ENCODE measurements at places on chromosomes 3 and 15.
A peak's percentile ranks its signal among the peaks of the same experiment; 100 is the strongest.

GRCh38 chr3:98563661-98564281 lies 29.6 kb downstream of the CPOX start:
- DNase-seq: peak; percentile 66

DNA sequence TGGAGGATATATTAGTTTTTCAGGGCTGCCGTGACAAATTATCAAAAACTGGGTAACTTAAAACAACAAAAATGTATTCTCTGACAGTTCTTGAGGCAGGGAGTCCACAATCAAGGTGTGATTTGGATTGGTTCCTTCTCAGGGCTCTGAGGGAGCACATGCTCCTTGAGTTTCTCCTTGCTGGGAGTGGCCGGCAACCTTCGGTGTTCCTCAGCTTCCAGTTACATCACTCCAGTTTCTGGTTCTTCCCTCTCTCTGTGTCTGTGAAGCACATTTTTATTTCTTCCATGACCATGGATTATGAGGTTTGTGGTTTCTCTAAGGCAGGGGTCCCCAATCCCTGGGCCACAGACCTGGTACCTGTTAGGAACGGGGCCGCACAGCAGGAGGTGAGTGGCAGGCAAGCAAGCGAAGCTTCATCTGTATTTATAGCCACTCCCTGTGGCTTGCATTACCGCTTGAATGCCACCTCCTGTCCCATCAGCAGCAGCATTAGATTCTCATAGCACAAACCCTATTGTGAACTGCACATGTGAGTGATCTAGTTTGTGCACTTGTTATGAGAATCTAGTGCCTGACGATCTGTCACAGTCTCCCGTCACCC lies 24.3 kb downstream of the LRRC28 start:
- DNase-seq: no peak

- no peak for DNase-seq
These were observed 34.6 kb downstream of the GASK1A start for GRCh38 chr3:43013743-43014155.

DNA sequence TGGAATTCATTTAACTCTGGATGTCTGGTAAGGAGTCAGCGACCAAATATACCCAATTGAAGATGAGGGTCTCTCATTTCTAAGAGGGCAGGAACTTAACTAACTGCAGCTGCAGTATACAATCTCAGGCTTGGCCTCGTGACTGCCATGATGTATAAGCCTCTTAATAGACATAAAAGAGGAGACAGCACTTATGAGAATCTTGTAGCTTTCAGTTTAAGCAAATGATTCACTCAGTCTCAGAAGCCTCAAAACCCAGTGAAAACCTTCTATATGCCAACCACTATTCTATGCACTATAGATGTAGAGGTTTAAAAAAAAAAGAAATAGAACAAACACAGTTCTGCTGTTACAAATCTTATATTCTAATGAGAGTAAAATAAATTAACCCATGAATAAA lies 513.9 kb downstream of the TBL1XR1 start:
- DNase-seq: no peak

- DNase-seq: no peak
These were observed 2.0 kb upstream of the TMED3 start for GRCh38 chr15:79308874-79309273.

GRCh38 chr3:136437043-136437442 lies 186.9 kb downstream of the PCCB start:
- no peak for DNase-seq

GRCh38 chr15:56035166-56035565 lies 41.8 kb upstream of the NEDD4 start:
- no peak for DNase-seq

GRCh38 chr15:95106801-95107200 lies 875.4 kb downstream of the MCTP2 start:
- DNase-seq: no peak

DNA sequence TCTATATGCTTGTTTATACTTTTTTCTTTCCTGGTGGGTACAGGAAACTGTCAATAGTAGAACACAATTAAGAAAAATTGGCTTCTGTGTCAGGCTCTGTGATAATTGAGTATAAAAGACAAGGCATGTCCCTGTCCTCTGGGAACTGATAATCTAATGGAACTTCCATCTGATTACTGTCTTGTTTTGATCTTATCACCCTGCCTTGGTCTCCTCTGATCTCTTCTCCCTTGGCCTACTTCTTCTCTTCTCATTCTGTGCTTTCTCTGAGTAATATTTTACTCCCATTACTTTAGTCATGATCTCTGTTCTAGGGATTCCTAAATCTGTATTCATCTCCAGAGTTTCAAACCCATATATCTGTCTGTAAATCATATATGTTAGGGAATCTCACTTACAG lies 14.6 kb downstream of the UBE2Q2 start:
- DNase-seq: no peak

- no peak for DNase-seq
These were observed 343.0 kb upstream of the THRB start for GRCh38 chr3:24837601-24838000.

- DNase-seq: peak; percentile 91
These were observed 92.8 kb upstream of the UBE2E1 start for GRCh38 chr3:23712656-23713559.

DNA sequence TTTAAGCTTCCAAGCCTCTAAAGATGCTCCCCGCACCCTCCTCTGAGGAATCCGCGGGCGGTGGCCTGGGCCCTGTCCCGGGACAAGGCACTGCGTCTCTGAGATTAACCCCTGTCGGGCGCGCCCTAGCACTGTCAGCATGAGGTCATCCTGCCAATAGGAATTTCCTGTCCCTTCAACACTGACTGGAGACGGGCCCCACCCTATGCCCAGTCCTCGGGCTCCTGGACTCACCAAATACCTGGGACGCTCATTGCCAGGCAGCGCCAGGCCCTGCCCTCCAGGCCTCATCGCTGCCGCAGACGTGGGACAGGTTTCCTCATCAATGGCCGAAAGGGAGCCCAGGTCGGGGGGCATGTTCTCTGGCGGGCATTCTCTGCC lies 67.6 kb upstream of the SH3GL3 start:
- no peak for DNase-seq

DNA sequence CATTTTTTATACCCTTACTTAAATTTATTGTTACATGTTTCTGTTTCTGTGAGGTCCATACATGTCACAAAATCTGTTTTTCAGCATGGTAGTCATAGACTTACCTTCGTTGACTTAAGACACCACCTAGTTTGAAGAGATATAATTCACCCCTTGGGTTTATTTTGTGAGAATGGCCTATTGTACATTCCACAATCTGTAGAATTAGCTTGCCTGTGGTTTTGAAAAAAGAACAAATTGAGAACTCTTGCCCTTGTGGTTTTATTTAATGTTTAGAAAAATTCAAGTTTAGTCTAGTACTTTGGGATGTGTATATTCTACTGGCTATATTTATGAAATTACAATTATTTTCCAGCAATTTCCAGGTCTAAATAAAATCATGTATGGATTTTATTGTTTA lies 31.6 kb downstream of the FILIP1L start:
- no peak for DNase-seq

GRCh38 chr15:57171426-57171825 lies 204.9 kb upstream of the CGNL1 start:
- DNase-seq: no peak

- no peak for DNase-seq
These were observed 6.2 kb upstream of the RAB6B start for GRCh38 chr3:133901847-133902246.

DNA sequence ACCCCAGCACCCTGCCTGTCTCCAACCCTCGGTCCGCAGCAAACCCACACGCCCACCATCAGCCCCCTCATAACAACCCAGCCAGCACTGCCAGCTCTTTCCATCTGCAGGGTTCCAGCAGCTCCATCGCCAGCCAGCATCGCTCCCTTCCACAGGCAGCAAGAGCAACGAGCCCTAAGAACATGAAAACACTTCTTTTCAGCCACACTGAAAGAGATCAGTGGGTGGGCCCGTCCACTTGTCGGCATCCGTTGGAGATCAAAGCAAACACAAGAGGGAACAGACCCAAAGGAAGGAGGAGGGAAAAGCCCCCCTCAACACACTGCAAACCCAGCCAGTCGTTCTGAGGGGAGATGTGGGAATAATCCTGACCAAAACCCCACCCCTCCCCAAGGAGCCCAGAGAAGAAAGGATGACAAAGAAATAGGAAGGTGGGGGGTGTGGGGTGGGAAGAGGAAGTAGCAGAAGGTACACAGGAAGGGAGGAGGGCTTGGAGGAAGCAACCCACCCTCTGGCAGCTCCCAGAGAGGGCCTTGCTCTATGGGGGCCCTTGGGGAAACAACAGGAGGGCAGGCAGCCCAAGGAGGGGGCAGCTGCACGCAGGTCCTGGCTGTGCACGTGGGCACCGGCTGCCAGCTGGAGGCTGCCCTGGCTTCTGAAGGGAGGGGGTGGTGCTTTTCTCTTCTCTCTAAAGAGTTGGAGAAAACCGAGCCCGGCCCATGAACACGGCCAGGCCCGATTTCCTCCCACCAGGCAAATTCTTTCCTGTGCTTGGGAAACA lies 473.6 kb upstream of the PROK2 start:
- no peak for DNase-seq

- no peak for DNase-seq
These were observed 27.8 kb downstream of the STAC start for GRCh38 chr3:36408146-36408545.

Data from cardiac muscle cell (in vitro differentiated cells and primary cell).